ENCODE measurements at places on chromosomes 5 and 9.

DNA sequence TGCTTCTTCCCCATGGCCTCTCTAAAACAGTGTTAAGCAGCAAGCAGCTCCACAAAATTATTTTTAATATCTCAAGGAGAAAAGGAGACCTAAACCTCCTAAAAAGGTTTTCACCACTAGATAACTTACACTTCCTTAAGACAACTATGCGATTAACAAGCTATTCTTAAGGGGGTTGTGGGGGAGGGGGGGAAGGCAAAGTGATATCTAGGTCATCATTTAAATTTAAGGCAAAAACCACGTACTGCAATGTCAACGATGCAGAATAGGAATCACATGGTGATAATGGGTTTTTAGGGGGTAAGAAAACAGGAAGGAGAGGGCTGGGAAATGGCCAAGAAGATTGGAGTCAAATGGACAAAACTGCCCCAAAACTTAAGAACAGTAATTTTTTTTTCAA, 32.6 kb downstream of the CSNK1A1 start:
- no peak for DNase-seq

- DNase-seq = no peak
These were observed at the start of gene SHROOM1 for GRCh38 chr5:132830436-132831094. Gene SHROOM1 (minus strand): TSS chr5:132830647. CDS start chr5:132826140, 4,507 bp downstream.

- DNase-seq = no peak
These were observed 67.6 kb upstream of the NR3C1 start for GRCh38 chr5:143471041-143471509.

GRCh38 chr5:107103522-107103921, 567.2 kb downstream of the EFNA5 start:
- DNase-seq = no peak
